ENCODE measurements at places on chromosomes 3 and 15.
A peak's percentile ranks its signal among the peaks of the same experiment; 100 is the strongest.

- DNase-seq, result no peak
These were observed 30.0 kb upstream of the CACNA1D start for GRCh38 chr3:53464424-53464823.

- DNase-seq, result no peak
These were observed 254.7 kb downstream of the PLOD2 start for GRCh38 chr3:145906301-145906700.

- DNase-seq, result peak; percentile 31
These were observed 207.0 kb upstream of the DCBLD2 start for GRCh38 chr3:99108508-99108907.

- DNase-seq, result no peak
These were observed 13.7 kb downstream of the MAP1A start for GRCh38 chr15:43531018-43531670.

GRCh38 chr3:60775985-60776384 is 475.3 kb downstream of the FHIT start:
- DNase-seq, result no peak

GRCh38 chr3:24259901-24260512 is 234.6 kb downstream of the THRB start:
- DNase-seq, result peak; percentile 43

GRCh38 chr3:127625821-127626220 is 3.2 kb upstream of the PODXL2 start:
- no peak for DNase-seq

- no peak for DNase-seq
These were observed 105.9 kb downstream of the KCNH8 start for GRCh38 chr3:19254189-19254588.

- DNase-seq, result no peak
These were observed 272.5 kb downstream of the ZBTB20 start for GRCh38 chr3:114874522-114874971.

DNA sequence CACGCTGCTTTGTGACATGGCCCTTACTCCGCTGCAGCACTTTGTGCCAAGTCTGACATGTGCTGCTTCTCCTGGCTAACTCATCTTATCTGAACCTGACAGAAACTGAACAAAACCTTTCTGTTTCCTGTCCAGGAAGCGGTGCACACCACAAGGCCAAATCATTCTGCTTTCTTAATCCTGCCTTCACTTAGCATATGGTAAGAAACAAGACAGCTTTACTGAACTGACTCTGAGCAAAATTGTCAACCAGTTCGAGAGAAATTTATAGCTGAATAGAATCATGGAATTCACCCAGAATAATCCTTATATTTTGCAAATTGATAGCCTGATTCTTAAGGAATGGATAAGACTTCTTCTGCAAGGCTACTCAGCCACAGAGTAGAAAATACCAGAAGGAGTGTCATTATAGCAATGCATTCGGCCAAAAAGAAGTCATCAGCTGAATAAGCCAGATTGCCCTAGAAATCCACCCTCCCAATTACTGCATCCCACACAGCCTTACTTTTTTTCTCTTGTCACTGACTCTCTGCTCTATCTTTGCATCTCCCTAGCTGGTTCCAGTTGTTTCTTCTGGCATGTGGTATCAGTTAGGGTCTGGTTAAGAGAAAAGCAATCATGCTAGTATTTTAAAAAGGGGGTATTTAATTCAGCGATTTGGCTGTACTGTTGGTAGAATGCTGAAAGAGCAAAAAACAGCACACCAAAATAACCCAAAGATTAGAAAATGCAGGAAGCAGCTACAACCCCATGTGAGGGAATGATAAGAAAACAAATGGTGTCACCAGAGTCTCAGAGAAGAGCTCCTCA is 41.6 kb upstream of the STRIT1 start:
- no peak for DNase-seq

- DNase-seq, result peak; percentile 50
These were observed 8.8 kb downstream of the BCL6 start for GRCh38 chr3:187736418-187736871.

GRCh38 chr15:88656760-88657221 is 18.0 kb downstream of the ISG20 start:
- DNase-seq, result no peak

DNA sequence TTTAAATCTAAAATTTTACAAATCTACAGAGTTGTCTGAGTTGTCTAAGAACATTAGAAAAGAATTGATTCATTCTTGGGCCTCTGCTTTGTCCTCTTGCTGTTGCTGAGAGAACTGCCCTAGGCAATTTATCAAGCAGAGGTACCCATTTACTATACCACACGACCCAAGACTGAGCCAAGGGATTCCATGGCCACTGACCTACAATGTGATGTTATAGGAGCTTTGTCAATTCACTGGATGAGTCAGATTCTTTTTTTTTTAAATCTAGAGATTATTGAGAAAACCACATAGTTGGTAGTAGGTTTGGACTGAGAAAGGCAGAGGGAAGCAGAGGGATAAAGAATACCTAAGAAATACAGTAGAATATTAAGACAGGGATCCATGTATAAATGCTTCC is 55.3 kb downstream of the TRAT1 start:
- no peak for DNase-seq

GRCh38 chr15:42289166-42289565 is 15.9 kb upstream of the TMEM87A start:
- no peak for DNase-seq

DNA sequence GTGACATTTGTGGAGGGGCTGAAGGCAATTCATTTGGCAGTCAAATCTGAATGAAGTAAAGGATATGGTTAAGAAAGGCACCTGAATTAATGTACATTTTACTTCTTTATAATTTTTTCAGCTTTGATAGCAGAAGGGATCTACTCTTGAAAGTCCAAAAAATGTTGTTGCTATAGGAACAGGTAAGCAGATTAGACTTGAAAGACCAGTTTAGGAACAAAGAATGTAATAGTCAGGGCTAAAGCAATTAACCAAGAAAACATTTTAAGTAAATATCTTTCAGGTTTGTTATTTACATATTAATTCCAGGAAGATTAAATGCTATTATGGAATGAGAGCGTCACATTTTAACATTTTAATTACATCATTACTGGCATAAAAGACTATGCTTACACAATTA is 1.1 kb downstream of the ATP13A4 start:
- DNase-seq, result no peak

GRCh38 chr3:117495620-117496019 is 786.0 kb downstream of the TUSC7 start:
- DNase-seq, result no peak

- DNase-seq, result no peak
These were observed 40.3 kb upstream of the TFRC start for GRCh38 chr3:196122021-196122687.

DNA sequence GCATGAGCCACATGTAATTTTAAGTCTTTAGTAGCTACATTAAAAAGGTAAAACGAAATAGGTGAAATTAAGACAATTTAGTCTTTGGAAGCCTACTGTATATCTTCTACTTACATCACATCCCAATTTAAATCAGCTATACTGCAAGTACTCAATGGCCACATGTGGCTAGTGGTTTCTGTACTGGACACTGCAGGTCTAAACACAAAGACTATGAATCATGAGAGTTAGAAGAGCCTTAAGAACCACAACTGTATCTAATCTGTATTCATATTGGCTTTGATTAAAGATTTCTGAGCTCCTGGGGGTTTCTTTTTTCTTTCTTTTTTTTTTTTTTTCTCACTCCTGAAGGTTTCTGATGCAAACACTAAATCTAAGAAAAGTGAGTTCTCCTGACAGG is 2.3 kb upstream of the EIF1B start:
- no peak for DNase-seq

GRCh38 chr3:147807776-147808175 is 398.6 kb downstream of the ZIC1 start:
- DNase-seq, result no peak

DNA sequence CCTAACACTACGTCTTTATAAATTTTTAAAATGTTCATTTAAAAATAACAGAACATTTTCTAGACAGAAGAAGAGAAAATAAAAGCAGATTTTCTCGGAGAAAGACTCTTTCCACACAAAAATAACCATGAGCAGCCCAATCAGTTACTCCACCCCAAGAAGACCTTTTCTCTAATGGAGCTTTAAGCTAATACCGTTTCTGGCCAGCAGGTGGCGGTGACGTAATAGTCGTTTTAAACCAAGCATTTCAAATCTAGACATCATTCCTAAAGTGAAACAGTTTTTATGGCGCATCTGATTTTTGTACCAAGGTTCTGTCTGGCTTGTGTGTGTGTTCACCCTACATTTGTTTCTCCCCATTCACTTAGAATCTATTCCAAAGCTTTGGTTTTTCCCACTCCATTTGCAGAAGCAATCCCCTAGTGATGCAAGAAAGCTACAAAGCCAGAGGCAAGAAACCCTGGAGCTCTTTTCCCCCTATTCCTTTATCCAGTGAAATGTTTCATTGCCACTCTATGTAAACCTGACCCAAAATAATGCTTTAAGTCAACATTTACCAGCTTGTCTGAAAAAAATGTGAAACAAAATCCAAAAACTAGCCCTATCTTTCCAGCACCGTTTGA is 336.7 kb upstream of the IGF1R start:
- peak; percentile 73 for DNase-seq

DNA sequence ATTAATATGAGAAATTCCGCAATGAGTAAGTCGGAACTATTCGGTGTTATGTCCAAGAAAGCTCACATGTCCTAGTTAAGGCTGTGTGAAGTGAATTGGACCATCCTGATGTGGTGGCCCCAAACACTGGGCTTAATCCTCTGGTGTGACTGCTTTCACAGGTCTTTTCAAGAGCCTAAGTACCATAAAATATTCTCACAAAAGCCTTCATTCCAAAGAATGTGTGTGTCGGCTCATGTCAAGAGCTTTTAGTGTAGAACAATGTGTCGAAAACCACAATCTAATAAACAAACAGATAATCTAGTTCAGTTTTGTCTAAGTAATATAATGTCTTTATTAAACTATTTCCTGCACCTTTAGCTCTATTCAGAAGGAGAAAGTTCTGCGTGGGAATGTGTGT is 311.4 kb downstream of the LPP start:
- peak; percentile 63 for DNase-seq

GRCh38 chr3:192957441-192958021 is 39.9 kb upstream of the MB21D2 start:
- DNase-seq, result no peak

DNA sequence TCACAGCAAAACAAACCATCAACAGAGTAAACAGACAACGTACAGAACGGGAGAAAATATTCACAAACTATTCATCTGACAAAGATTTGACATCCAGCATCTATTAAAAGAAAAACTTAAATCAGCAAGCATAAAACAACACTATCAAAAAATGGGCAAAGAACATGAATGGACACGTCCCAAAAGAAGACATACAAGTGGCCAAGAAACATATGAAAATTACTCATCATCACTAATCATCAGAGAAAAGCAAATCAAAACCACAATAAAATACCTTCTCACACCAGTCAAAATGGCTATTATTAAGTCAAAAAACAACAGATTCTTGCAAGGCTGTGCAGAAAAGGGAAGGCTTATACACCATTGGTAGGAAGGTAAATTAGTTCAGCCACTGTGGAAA is 13.7 kb upstream of the SERPINI2 start:
- no peak for DNase-seq

DNA sequence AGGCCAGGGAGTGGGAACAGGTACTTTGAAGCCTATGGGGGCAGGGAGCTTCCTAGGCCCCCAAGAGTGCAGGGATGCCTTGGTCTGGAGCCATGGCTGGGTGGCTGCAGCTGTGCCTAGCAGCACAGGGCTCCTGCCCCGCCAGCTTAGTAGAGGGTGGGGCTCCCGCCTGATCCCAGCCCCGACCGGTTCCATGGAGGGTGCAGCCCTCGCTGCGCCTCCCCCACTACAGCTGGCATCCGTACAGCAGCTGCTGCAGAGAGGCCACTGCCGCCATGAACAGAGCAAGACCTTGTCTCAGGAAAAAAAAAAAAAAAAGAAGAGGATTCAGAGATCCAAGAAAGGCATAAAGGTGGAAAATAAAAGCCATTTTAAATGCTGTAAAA is 277.2 kb downstream of the UBE2E2 start:
- no peak for DNase-seq

DNA sequence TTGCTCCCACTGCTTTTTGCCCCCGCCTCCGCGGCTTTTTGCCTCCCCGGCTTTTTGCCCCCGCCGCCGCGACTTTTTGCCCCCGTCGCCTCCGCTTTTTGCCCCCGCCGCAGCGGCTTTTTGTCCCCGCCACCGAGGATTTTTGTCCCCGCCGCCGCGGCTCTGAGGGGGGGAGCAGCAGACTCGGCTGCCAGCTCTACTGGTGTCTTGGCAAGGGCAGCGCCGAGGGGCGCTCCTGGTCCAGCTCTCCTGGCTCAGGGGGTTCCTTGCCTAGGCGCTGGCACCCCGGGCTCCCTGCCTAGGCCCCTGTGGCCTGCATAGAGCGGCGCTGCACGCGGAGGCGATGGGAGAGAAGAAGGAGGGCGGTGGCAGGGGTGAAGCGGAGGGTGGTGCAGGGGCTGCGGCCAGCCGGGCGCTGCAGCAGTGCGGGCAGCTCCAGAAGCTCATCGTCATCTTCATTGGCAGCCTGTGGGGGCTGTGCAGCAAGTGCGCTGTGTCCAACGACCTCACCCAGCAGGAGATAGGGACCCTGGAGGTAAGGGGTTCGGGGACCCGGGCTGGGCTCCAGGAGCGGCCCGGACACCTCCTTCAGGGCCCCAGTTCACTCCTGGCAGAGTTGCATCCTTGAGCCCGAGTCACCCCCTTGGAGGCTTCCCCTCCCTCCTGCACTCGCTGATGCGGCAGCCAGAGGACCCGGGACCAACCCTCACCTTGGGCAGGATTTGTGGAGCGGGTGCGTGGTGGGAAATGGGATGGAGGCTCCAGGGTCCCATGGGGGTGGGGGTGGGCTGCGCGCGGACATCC is 642.4 kb downstream of the GOLGA6L6 start:
- DNase-seq, result no peak

- DNase-seq, result no peak
These were observed 2.9 kb upstream of the FYTTD1 start for GRCh38 chr3:197746801-197747237.
